ENCODE measurements at places on chromosomes 2 and 18.

GRCh38 chr2:225378984-225379383 lies 20.5 kb upstream of the NYAP2 start:
- no peak for DNase-seq

GRCh38 chr2:86087936-86088850 lies 17.5 kb downstream of the POLR1A start:
- no peak for DNase-seq

DNA sequence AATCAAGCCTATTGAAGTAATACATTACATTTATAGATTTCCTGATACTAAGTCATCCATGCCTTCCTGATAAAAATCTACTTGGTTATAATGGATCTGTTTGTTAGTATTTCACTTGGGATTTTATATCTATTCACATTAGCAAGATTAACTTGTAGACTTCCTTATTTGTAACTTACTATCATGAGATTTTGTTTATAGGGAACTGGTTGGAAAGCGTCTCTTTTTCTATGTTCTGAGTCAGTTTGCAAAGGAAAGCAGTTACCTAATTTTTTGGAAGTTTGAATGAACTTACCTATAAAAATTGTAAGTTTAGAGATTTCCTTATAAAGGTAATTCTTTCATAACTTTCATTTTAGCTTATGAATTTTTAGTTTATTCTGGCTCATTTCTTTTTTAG lies 141.4 kb downstream of the SMAD7 start:
- no peak for DNase-seq

- no peak for DNase-seq
These were observed 62.6 kb downstream of the NFATC1 start for GRCh38 chr18:79458131-79458838.

- DNase-seq = no peak
These were observed 237.9 kb downstream of the CCDC102B start for GRCh38 chr18:69035756-69036155.

- DNase-seq = no peak
These were observed 232.0 kb downstream of the SH3BP4 start for GRCh38 chr2:235183786-235184185.

GRCh38 chr2:39875914-39876267 lies 96.8 kb upstream of the THUMPD2 start:
- DNase-seq = no peak

DNA sequence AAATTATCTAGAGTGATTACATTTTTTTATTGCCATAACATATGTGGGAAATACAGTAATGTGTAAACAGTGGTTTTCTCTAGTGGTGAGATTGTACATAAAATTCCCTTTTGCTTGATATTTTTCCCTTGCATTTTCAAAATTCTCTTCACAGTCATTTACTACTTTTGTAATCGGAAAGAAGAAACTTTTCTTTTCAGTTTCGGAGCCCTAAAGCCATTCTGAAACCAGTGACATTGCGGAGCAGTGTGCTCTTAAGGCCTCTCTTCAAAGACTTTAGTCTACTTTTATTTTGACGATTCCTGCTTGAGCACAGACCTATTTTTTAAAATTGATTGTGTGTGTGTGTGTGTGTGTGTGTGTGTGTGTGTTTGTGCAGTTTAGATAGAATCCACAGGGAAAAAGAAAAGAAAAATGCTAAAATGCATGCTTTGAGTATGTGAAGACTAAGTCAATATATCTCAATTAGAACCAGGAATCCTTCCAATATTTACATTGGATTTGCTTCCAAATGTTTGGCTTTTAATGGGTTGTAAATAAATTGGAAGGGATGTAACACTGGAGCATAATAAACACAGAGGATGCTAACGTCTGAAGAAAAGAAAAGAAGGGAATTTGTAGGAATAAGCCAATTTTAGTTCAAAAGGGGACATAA lies 357.4 kb downstream of the RND3 start:
- no peak for DNase-seq

- no peak for DNase-seq
These were observed 187.7 kb downstream of the LOXHD1 start for GRCh38 chr18:46469186-46469915.

- DNase-seq = no peak
These were observed 75.2 kb downstream of the SOWAHC start for GRCh38 chr2:109689182-109689930.

DNA sequence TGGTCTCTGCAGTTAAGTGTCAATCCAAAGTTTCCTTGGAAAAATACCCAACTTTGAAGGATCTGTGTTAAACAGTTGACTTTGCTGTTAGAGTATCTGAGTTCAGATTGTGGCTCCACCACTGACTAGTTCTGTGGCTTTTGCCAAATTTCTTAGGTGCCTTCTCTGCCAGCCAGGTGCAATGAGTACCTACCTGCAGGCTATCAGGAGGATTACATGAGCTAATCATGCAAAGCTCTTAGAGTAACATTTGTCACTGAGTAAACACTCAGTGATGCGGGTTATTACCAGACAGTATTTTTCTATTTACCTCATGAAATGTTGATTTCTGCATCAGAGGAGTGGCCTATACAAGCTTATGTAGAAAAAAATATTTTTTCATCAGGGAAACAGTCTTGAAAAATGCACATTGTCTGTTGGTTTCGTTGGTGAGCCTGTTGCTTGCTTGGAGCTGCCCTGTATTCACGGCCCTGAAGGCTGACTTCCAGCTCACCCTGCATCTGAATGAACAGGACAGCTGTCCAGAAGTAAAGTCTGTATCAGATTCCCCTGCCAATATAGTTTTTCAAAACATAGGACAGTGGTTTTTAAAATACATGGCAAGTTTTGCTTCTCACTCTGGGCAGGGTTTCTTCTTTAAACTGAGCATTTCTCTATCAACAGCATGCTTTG lies 235.1 kb downstream of the CDCA7 start:
- no peak for DNase-seq

DNA sequence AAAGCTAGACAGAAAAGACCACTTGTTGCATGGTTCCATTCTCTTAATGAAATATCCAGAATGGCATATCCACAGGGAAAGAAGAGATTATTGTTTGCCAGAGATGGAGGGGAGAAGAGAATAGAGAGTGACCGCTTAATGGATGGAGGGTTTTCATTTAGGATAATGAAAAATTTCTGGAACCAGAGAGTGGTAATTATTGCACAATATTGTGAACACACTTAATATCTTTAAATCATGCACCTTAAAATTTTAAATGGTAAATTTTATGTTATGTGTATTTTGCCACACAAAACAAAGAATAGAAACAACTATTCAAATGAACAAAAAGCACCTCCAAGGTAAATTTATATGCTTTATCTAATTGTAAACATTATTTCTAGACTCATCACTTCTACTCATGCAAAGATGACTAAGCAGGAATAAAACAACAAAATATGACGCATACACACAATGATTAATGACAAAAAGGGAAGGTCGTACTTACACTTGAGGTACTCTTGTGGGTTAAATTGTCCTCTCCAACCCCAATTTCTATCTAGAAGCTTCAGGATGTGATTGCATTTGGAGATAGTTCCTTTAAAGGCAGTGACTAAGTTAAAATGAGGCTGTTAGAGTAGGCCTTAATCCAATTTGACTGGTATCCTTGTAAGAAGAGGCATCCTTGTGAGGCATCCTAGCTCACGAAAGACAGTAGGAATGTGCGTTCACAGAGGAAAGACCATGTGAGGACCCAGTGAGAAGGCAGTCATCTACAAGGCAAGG lies 18.7 kb upstream of the DHRS9 start:
- no peak for DNase-seq

- DNase-seq = no peak
These were observed 73.9 kb upstream of the TWSG1 start for GRCh38 chr18:9260388-9261380.

DNA sequence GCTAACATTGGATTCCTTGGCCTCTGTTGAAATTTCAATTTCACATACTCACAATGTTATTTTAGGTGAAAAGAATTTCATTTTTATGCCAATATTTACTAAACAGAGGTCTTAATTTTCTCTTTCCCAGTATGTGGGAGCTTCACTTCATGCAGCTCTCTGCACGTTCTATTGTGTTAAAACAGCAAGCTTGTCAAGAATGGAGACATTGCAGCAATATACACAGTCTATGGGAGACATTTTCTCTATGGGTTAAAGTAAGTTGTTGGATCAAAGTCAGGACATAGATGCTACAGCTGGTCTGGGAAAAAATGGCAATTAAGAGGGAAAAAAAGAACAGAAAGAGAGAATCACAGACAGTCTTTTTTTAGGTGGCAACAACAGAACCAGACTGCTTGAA lies 70.4 kb upstream of the ARHGAP15 start:
- DNase-seq = no peak

GRCh38 chr2:70531419-70532086 lies 22.1 kb downstream of the TGFA start:
- DNase-seq = no peak

GRCh38 chr18:21309248-21309647 lies 67.2 kb downstream of the GREB1L start:
- no peak for DNase-seq

DNA sequence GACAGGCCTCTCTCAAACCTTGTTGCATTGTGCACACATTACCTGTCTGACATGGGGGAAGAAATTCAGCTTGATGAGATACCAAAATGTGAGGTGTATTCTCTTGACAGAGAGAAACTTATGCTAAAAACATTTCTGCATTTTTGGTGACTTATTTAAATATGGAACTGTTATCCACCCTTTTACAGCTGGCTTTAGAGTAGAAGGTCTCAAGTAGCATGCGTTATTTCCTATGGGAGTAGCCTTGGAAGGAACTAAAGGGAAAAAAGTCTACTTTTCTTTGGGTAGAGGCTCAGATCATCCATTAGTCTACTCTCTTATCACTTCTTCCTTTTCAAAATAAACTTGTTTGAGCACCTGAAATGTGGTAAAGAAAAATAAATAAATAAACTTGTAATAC lies 56.5 kb upstream of the TWSG1 start:
- DNase-seq = no peak

DNA sequence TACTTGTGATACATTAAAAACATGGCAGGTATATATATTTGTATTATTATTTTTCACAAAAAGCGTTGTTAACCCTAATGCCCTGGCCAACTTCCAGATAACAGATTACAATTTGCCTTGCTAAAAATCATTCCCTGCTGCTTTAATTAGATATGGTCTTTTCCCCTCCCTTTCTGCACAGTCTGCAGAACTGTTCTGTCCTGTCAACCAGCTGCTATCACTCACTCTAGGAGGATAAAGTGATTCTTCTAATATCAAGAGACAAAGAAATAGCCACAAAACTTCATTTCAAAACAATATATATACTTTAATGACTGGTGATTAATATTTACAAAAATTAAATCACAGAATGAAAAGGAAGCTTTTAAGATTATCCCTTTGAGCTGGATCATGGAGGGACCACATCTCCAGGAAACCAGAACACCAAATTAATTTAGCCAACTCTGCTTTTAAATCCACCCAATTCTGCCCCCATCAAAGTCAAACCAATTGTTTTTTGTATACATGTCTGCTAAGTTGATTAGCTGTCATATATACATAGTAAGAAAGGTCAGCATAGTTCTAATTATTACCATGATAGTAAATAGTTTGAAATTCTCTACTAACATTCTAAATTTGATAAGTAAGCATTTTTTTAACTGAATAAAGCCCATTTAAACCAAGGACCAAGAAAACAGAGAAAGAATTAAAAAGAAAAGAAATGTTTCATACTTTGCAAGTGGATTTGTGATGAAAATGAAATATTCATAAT lies 55.7 kb downstream of the RND3 start:
- no peak for DNase-seq

GRCh38 chr2:71961289-71962027 lies 186.2 kb downstream of the CYP26B1 start:
- no peak for DNase-seq

- DNase-seq = no peak
These were observed 6.2 kb downstream of the IL36B start for GRCh38 chr2:113046465-113046864.

GRCh38 chr18:25326361-25326952 lies 25.5 kb downstream of the ZNF521 start:
- DNase-seq = no peak

DNA sequence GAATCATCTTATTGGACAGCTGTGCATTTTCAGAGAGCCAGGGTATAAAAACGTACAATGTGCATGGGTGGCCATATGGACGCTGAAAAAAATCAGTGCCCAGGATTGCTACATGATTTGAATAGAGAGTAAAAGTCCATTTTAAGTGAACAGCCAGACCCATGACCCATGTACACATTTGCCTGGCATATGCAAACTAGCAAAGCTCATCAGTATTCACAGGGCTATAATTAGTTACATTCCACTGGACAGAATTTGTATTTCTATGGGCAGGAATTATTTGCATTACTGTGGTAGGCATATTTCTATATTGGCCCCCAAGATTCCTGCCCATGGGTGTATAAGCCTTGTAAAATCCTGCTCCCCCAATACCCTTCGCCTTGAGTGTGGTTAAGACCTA lies 78.8 kb downstream of the PTH2R start:
- DNase-seq = no peak

GRCh38 chr18:59593291-59593717 lies 103.9 kb downstream of the CCBE1 start:
- DNase-seq = no peak

DNA sequence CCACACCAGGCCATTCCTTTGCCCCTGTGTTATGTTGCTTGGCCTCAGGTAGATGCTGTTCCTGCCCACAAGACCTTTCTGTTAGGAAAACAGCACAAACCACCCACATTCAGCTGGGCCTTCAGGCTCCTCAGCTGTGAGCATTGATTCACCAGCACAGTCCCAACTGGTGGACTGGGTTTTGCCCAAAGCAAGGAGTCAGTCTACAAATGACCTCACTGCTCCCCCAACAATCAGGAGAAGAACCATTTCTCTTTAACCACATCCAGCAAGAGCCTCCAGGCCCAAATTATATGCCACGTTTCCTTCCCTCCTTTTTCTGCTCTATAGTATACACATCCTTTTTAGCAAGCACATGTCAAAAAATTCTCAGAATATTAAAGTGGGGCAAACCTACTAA lies 5.2 kb downstream of the TMEM163 start:
- DNase-seq = no peak

- DNase-seq = no peak
These were observed 249.4 kb downstream of the EXOC6B start for GRCh38 chr2:72576459-72576858.

GRCh38 chr2:20744366-20745335 lies 77.7 kb downstream of the GDF7 start:
- DNase-seq = no peak

- DNase-seq = no peak
These were observed 173.4 kb upstream of the CWC22 start for GRCh38 chr2:180180511-180180910.

Measured in activated CD8-positive, alpha-beta memory T cell treated with anti-CD3 and anti-CD28 coated beads, Interleukin-2, amount 50 U/mL, for 4 hours (primary cell).